ENCODE measurements at places on chromosomes 6 and 20.

DNA sequence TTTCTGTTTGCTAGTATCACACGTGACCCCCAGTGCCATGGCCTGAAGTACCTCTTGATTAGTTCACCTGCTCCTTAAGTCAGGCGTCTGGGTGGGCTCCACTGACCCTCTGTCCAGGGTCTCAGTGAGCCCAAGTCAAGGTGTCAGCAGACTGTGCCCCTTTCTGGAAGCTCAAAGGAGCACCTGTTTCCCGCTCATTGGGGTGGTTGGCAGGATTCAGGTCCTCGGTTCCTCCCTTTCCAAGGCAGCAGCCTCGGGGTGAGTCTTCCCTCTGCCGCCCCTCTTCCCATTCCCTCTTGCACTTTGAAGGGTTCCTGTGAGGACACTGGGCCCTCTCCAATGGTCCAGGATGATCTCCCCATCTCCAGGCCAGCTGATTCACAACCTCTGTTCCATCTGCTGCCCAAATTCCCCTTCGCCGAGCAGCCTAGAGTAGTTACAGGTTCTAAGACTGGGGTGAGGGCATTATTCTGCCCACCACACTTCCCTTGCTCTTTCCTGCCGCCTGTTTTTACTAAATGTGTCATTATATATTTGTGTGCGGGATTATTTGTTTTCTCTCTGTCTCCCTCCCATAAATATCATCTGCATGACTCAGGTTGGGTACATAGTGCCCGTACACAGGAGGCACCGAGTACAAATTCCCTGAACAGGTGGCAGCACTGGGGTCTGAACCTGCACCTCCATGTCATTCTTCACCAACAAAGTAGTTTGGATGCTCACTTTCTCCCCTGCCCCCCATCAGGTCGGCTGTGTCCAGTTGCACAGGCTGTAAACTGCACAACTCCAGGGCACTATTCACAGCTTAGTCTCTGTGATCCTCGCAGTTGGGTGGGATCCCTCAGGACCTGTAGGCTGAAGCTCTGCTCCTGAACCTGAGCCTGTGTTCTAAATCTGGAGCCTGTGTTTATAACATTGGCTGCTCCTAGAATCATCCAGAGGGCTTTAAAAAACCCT lies 58.5 kb downstream of the RBM38 start:
- DNase-seq, result no peak

GRCh38 chr6:166194914-166195859 lies 27.5 kb upstream of the TBXT start:
- DNase-seq, result no peak

- no peak for DNase-seq
These were observed 997 bp upstream of the FBXO30 start for GRCh38 chr6:145815309-145816274.

- DNase-seq, result no peak
These were observed 191.6 kb upstream of the PRDM1 start for GRCh38 chr6:105894556-105894955.

- DNase-seq, result peak; percentile 15
These were observed 149.0 kb upstream of the FUT9 start for GRCh38 chr6:95866732-95867131.

- DNase-seq, result no peak
These were observed 42.0 kb upstream of the FANCE start for GRCh38 chr6:35410131-35410530.

GRCh38 chr6:106981926-106982325 lies 7.4 kb upstream of the CD24 start:
- DNase-seq, result no peak

DNA sequence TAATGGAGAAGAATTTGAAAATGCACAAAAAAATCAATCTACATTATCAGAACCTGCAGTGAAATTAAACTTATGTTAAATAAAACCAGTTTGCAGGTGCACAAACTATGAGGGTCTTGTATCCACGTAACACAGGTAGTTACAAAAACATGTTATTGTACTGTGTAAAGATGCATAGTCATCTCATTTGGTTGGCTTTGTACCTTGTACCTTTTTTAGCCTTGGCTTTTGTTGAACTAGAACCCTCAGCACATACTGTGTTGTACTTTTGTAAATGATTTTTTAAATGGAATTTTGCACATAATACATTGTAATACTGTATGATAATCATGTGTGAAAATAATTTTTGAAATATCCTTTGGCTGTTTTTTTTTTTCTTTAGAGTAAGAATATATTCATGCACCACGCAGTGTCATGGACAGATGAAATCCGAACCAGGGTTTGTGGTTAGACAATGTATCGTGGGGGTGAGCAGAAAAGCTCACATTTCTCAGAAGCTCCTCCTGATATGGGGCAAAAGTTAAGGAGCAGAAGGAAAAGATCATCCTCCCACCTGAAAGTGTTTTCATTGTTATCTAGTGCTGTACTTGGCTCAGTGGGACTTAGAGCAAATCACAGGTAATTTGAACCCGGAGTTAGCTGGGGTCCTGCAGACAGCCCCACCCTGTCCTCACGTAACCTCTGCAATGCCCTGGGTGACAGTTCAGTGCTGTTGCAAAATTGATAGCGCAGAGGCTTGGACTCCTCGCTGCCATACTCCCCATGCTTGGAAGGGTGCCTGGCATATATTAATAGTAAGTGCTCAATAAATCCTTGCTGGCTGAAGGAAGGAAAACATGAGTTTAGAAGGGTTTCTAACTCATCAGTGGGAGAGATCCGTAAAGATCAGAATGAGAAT lies 14.8 kb upstream of the NAA20 start:
- DNase-seq, result no peak

DNA sequence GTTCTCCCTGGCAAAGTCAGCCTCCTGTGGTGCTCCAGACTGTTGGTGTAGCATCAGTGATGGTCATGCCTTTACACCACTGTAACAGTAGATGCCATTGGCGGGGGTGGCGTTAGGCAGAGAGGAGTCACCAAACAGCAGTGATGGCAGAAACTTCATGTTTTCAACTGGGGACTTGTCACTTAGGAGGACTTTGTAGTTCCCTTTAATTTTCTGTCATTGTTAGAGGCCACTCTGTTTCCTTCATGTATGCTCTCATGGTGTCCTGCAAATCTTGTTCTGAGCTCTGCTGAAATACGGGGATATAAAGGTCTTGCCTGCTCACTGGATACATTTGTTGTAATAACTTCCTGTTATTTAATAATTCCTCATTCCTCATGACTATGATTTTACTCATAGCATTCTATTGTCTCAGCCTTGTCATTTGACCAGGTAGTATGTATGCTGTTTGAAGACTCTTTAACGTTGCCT lies 4.6 kb downstream of the MAP3K4 start:
- no peak for DNase-seq

DNA sequence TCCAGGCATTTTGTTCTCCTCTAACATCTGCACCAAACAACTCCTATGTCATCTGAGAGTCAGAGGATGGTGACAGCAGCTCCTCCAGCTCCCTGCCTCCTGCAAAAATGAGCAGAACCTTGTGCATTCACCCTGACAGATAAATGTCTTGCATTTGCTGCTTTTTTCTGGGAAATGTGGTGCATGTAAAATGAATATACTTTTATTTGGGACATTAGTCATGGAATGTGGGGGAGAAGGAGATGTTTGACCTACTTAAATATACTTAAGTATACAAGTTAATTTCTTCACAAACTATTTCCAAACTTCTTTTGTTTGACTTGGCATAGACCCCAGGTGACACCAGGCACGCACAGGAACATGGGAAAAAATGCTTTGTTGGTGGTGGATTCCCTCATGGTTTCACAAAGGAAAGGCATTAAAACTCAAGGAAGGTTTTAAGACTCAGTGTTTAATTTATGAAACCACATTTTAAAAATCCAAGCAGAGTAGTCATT lies 181.8 kb upstream of the MCHR2 start:
- no peak for DNase-seq

- DNase-seq, result no peak
These were observed 31.4 kb downstream of the TSHZ2 start for GRCh38 chr20:53003420-53004154.

DNA sequence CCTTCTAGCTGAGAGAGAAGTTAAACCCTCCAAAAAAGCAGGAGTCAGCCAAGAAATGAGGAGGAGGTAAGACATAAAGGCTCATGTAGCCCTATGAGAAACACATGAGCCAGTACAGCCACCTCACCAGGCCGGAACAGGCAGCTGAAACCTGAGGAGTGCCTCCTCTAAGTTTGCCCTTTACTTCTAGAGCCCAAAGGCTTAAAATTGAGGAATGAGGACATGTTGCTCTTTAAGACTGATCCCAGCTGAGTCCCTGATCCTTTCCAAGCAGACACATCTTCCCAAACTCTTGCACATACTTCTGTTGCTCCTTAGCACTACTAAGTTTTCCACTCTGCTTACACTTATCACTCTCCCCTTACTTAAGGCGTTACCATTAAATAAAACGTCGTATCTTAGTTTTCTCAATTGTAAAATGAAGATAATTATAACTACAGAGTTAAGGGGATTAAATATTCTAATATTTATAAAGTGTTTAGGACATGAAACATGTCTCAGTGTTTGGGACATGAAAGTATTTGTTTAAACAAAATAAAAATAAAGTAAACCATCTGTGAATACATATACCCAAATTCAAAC lies 124.0 kb downstream of the OGFRL1 start:
- no peak for DNase-seq

- DNase-seq, result no peak
These were observed 51.4 kb upstream of the TMEM181 start for GRCh38 chr6:158508450-158508849.

GRCh38 chr6:90764001-90764400 lies 177.1 kb upstream of the MAP3K7 start:
- DNase-seq, result no peak

DNA sequence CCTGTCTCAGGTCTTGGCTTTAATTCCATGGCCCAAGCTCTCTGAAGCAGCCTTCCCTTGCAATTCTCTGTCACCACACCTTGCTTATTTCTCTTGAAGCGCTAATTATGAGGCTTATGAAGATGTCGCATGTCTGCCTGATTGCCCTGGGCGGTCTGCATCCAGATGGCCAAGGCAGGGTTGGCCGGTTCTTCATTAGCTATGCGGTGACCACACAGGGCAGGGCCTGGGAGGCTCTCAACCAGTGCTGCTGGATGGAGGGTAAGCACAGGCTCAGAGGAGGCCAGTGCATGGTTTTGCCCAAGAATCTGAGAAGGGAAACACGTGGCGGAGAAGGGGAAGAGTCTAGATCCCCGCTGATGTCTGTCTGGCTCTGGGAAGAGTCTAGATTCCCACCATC lies 528.7 kb downstream of the CDH26 start:
- DNase-seq, result no peak

DNA sequence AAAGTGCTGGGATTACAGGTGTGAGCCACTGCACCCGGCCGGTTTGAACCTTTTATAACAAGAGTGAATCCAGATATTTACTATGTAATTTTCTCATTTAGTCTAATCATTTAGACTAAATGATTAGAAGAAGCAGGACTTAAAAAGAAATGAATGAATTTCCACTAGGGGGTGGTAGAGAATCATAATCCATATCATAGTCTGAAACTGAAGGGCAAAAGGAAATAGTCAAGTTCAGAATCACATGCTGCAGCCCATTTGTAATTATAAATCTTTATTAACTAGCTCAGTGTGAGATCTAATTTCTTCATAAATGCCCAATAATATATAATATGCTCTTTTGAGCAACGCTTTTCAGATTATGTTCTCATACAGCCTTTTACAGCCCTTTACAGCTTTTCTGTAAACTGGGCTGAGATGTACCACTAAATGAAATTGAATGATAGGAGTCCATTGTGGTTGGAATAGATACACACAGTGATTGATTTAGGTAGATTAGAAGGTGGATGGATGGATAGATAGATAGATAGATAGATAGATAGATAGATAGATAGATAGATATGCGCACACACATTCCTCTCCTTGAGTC lies 31.8 kb downstream of the PSMB9 start:
- DNase-seq, result peak; percentile 69

GRCh38 chr20:46028772-46029371 lies at the start of gene SLC12A5:
Gene SLC12A5, plus strand, starts transcription at chr20:46029215. Its CDS starts 130 bp downstream, at chr20:46029345.
- no peak for DNase-seq

DNA sequence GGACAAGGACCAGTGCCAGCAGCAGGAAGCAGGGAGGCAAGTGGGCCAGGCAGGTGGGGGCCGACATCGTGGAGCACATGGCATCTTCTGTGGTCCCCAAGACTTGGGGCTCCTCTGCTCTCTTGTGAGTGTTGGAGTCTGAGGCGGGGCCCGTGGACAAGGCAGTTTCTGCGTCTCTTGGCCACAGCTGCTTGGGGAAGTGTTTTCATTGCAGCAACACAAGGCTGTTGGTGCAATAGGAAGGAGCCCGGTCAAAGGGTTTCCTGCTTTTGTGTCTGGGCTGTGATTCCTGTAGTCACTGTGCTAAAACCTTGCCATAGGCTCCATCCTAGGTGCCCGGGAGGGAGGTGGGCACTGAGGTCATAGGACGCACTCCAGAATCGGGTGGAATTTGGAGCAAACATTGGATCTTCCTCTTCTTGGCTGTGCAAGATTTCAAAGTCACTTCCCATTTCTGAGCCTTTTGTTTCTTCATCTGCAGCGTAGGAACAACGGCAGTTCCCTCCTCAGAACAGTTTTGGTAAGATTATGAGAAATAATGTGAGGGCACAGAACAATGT lies at the start of gene SIRPB2:
Gene SIRPB2 (minus strand): TSS at position 140 of the 560 bp plus-strand sequence. CDS start 61 bp downstream, at position 79.
- no peak for DNase-seq

GRCh38 chr6:138736640-138737039 lies 36.9 kb upstream of the CCDC28A start:
- no peak for DNase-seq

- no peak for DNase-seq
These were observed 90.7 kb upstream of the BEND6 start for GRCh38 chr6:56864171-56864616.

- DNase-seq, result no peak
These were observed 7.4 kb downstream of the ADAM33 start for GRCh38 chr20:3674447-3674846.

- no peak for DNase-seq
These were observed at the start of gene SIGLEC1 for GRCh38 chr20:3712279-3712873. Gene SIGLEC1, minus strand, starts transcription at chr20:3712600. Its CDS starts 5,472 bp downstream, at chr20:3707128.

DNA sequence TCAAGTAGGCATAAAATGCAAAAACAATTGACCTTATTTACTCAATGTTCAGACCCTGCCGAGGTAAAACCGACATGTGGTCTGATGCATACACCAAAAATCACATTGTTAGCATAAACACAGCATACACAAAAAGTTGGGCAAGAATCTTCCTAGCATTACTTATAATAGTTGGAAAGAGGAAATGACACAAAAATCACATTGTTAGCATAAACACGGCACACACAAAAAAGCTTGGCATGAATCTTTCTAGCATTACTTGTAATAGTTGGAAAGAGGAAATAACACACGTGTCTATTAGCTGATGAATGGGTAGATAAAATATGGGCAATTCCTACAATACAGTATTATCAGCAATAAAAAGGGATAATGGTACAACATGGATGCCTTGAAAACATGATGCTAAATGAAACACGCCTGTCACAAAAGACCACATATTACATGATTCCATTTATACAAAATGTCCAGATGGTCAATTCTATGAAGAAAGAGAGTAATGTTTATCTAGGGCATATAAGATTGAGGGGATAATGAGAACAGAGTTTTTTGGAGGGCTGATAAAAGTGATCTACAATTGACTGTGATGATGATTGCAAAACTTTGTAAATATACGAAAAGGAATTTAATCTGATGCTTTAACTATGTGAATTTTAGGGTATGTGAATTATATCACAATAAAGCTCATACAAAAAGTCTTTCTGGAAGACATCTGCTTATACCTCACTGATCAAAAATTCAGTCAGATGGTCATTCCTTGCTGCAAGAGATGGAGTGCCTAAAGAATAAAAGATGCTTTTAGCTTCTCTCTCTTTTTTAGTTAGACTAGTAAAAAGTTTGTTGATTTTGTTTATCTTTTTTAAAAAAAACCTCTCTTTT lies 1019.5 kb upstream of the CITED2 start:
- no peak for DNase-seq
